ENCODE measurements at places on chromosomes 6 and 20.

DNA sequence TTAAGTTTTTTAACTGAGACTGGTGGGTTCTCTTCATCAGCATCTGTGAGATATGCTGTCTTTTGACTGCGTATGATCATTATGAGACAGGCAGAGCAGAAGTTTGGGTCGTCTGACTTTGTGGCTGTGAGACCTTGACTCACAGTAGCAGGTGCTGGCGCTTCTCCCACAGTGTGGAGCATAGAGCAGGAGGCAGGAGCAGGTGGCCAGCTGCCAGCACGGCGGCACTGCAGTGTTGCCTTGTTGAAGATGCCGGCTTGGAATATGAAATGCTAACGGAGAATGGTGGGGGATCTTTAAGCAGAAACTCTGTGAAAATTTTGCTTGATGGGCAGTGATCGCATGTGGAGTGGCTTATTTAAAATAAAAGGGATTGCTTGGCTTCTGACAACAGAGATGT lies 105.0 kb downstream of the TIAM2 start:
- no peak for DNase-seq

DNA sequence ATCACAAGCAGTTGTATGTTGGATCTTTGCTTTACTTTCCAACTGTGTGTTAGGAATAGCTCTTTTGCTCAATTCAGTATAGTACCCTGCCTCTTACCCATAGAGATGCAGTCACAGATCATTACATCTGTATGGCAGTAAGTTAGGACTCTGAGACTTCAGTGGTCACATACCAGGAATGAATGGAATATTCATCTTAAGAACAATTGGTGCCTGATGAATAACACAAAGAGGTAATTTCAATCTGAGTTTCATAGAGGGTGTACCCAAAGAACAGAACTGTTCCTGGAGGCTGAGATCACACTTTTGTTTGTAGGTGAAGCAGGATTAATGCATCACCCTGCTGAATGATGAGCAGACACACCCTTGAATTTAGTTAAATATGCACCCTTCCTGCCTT lies 28.7 kb upstream of the KIF13A start:
- no peak for DNase-seq

- no peak for DNase-seq
Measured at GRCh38 chr6:116557893-116558292, 4.3 kb downstream of the CALHM4 start.

DNA sequence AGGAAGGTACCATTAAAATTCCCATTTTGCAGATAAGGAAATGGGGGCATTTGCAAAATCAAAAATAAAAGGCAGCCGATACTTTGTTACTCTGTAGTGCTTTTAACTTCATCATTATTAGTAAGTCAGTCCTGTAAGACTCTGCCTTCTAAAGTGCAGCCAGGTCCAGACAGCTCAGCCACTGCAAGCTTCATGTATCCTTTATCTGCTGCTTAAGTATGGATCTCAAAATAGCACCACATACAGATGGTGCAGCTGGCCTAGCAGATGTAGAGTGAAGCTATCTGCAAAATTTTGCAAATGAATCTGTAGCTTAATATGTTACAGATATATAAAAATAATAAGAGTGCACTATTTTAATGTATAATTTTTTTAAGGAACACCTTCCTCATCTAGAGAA lies 53.4 kb downstream of the NUS1 start:
- no peak for DNase-seq

- no peak for DNase-seq
Measured at GRCh38 chr6:44721954-44722578, 334.6 kb downstream of the CDC5L start.

GRCh38 chr6:65091561-65091960 lies 615.5 kb downstream of the EYS start:
- DNase-seq = no peak

- no peak for DNase-seq
Measured at GRCh38 chr6:113068570-113068969, 721.4 kb downstream of the RFPL4B start.

All from putamen (tissue), 1 donor.